ENCODE measurements at places on chromosomes 16 and 17.

- DNase-seq, result no peak
Measured at GRCh38 chr16:67435758-67436164, 4.8 kb downstream of the HSD11B2 start.

DNA sequence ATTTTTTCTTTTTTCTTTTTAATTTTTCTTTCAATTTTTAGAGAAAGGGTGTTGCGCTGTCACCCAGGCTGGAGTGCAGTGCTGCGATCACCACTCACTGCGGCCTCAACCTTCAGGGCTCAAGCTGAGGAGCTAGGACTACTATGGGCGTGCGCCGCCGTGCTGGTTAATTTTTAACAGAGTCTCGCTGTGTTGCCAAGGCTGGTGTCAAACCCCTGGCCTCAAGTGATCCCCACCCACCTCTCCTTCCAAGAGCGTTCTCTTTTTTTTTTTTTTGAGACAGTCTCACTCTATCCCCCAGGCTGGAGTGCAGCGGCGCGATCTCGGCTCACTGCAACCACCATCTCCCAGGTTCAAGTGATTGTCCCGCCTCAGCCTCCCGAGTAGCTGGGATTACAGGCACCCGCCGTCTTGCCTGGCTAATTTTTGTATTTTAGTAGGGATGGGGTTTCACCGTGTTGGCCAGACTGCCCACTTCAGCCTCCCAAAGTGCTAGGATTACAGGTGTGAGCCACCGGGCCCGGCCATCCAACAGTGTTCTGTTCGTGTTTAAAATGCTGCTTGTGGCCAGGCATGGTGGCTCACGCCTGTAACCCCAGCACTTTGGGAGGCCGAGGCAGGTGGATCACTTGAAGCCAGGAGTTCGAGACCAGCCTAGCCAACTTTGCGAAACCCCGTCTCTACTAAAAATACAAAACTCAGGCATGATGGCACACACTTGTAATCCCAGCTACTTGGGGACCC, 14.5 kb upstream of the RPL13 start:
- no peak for DNase-seq

DNA sequence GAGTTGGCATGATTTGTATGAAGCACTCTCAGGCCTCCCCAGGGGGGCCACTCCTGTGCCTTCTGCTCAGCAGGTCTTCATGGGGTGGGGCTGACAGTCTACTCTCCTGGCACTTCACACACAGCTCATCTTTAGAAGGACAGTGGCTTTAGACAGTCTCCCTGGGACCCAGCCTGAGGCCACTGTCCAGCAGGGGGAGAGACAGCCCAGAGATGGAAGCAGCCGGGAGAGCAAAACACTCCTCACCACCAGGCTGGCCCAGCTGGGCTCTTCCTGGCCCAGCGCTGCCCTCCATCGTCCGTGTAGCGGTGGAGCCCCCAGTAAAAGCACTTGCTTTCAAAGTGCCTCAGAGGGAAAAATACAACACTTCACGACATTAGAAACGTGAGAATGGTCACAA, 62.0 kb upstream of the CRHR1 start:
- peak; percentile 41 for DNase-seq

GRCh38 chr17:49216953-49217650, 6.6 kb downstream of the ABI3 start:
- DNase-seq, result no peak

DNA sequence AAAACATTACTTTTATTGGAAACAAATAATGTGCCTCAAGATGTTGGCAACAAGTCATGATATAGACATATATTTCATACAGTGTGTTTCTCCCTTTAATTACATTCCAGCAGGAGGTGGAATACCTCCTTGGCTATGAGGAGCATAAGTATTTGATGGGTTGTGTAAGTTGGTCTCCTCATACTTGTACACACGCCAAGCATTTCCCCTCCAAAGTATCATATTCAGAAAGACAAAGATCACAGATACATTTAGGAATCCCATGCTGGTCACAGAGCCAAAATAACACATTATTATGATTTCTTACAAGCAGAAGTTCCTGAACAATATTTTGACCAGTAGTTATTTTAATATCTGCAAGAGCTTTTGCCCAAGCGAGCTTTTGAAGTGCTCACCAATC, 57.8 kb downstream of the WSB1 start:
- no peak for DNase-seq

GRCh38 chr16:71540-72401, 660 bp downstream of the RHBDF1 start:
- DNase-seq, result peak; percentile 54

DNA sequence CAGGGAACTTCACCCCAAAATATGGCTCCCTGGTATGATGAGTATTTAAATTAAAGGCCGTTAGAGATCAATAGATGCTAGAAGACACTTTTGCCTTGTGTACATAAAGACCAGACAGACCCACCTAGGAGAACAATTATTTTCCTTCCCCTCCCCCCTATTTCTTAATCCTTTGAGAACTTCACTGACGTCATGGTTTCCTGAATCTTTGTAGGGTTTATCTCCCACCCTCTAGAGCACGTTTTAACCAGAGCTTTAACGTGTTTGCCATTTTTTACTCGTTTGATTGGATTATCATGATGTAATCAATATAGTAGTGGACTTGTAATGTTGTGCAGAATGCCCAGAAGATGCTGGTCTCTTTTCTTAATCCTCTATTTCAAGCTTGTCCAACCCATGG, 22.9 kb upstream of the XYLT2 start:
- no peak for DNase-seq

- DNase-seq, result no peak
Measured at GRCh38 chr17:72811976-72812687, 280.4 kb downstream of the SLC39A11 start.

- no peak for DNase-seq
Measured at GRCh38 chr16:57807252-57807967, 5.1 kb upstream of the KIFC3 start.

Measured in neural crest cell (in vitro differentiated cells).